ENCODE measurements at places on chromosomes 7 and 10.

DNA sequence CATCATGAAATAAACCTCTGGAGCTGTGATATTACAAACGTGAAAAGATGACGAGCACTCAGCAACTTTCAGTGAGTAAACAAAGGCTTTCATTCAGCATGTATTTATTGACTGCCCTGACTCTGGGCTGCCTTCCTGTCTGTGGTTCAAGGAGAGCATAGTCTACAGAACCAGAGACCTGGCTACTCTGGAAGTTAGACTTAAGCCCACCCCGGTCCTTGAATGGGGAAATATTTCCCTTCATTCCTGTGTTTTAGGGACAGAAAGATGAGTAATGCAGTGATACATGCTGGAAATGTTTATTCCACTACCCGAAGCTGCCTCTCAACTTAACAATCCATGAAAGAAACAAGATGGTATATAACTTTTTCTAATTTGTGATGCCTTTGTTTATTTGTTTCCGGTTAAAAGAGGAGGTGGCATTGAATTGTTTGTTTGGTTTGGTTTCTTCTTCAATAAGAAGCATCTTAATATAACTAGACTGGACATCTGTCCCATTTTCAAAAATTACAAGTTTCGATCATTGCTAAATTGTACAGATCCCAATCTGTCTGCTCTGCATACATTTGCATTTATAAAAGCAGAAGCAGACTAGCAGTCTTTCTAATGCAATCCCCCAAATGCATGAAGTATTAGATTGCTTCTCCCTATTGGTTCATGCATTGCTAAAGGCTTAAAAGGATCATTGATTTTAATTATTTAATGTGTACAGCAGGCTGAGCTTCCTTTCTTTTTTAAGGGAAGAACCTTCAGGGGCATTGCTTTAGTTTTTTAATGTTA lies 57.7 kb downstream of the TRUB1 start:
- DNase-seq: peak; percentile 82

GRCh38 chr10:13894412-13895093 lies 307.8 kb downstream of the PRPF18 start:
- no peak for DNase-seq

DNA sequence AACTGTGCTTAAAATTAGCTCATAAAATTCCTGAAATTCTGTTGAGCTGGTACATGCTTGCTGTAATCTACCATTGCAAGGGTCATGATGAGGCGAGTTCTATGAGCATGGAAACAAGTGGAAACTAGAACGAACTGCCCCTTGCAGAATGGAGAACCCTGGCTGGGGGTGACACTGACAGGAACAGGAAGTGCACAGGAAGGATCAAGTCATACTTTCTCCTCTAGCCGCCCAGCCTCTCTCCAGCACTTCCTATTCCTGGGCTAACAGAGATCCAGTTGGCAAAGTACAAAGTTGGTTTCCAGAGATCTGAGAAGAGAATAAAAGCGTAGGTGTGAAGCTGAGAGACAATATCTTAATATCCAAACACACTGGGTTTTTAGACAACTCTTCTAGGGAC lies 414.2 kb upstream of the PODXL start:
- no peak for DNase-seq

GRCh38 chr7:39099146-39099545 lies 121.4 kb downstream of the POU6F2 start:
- no peak for DNase-seq

DNA sequence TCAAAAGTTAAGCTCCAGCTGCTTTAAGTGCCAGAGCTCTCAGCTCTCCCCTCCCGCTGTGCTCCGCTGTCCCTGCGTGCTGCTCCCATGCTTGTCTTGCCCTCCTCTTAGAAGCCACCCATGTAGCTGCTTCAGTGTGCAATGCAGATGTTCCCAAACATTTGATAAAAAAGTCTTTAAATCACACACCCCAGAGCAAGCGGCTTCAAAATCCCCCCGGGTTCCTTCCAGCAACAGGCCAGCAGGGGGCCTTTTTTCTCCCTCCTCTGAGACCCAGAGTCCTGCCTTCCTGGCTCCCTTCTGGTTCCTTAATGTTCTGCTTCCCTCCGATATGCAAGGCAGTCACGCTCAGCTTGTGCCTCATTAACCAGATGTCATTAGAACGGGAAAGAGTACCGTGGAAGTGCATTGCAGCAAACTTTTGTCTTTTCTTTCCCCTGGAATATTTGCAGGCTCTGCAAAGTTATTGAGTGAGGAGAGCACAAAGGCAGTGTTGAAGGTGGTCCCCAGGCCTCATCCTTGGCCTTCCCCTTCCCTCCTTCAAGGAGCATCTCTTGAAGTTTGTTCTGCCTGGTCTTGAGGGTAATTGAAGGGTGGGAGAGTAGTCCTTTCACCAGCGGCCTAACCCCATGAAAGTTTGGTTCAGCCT lies 25.5 kb downstream of the LDB3 start:
- peak; percentile 34 for DNase-seq
